Regular cardiac myocyte (primary cell): ENCODE measurements at places on chromosomes 1 and 21. TPM values are rescaled to one million over a fixed set of nuclear protein-coding genes. Genes with fewer than 3 reads are reported as not detected.

TUFT1 gene
- 7.7 and 11.3 TPM in 2 replicates for total RNA-seq

CA6 gene
- total RNA-seq, result not detected in 2 replicates

KCNA3 gene
- 0.28 TPM in 1 of 2 replicates, not detected in the other for total RNA-seq

CACNA1S gene
- not detected in 2 replicates for total RNA-seq

L1TD1 gene
- total RNA-seq, result not detected in 2 replicates

ZNF648 gene
- total RNA-seq, result not detected in 2 replicates

CYP4A11 gene
- not detected in 2 replicates for total RNA-seq

PLA2G2C gene
- total RNA-seq, result not detected in 2 replicates

APOBEC4 gene
- not detected in 2 replicates for total RNA-seq

MAN1C1 gene
- total RNA-seq, result 0.38 and 6.5 TPM in 2 replicates

PLPP3 gene
- total RNA-seq, result 72.3 and 110 TPM in 2 replicates

BCAR3 gene
- total RNA-seq, result 24.2 and 35.1 TPM in 2 replicates

BRDT gene
- not detected in 2 replicates for total RNA-seq

MGST3 gene
- total RNA-seq, result 129 and 185 TPM in 2 replicates

HTR6 gene
- total RNA-seq, result not detected in 2 replicates

FAM110D gene
- total RNA-seq, result under 0.01 TPM in 1 of 2 replicates, not detected in the other

IL12RB2 gene
- total RNA-seq, result not detected in 2 replicates

UMODL1 gene
- under 0.01 TPM in 1 of 2 replicates, not detected in the other for total RNA-seq

LCE2B gene
- not detected in 2 replicates for total RNA-seq

CCDC185 gene
- under 0.01 TPM in 1 of 2 replicates, not detected in the other for total RNA-seq

SPRR2G gene
- not detected in 2 replicates for total RNA-seq

TRIM67 gene
- under 0.01 TPM in 1 of 2 replicates, not detected in the other for total RNA-seq

EXTL1 gene
- 0.56 and 0.58 TPM in 2 replicates for total RNA-seq

FAM72C gene
- 0.56 and 2.5 TPM in 2 replicates for total RNA-seq

KCNC4 gene
- total RNA-seq, result 5.1 and 6.3 TPM in 2 replicates

GBP5 gene
- total RNA-seq, result under 0.01 and 0.38 TPM in 2 replicates

RASAL2 gene
- 20.1 and 27.9 TPM in 2 replicates for total RNA-seq

HPCAL4 gene
- total RNA-seq, result under 0.01 TPM in 1 of 2 replicates, not detected in the other

BACH1 gene
- 81.1 and 270 TPM in 2 replicates for total RNA-seq

TRIM45 gene
- 3.3 and 3.4 TPM in 2 replicates for total RNA-seq

RUNX1 gene
- 15.1 and 31.0 TPM in 2 replicates for total RNA-seq

MAP3K21 gene
- 0.19 and 0.28 TPM in 2 replicates for total RNA-seq

TFF3 gene
- total RNA-seq, result 0.58 TPM in 1 of 2 replicates, not detected in the other

BARHL2 gene
- not detected in 2 replicates for total RNA-seq

IGSF21 gene
- total RNA-seq, result not detected in 2 replicates

PROK1 gene
- total RNA-seq, result not detected in 2 replicates

SPRR1A gene
- total RNA-seq, result not detected in 2 replicates

PLA2G5 gene
- 0.56 TPM in 1 of 2 replicates, not detected in the other for total RNA-seq

HSD3B2 gene
- total RNA-seq, result not detected in 2 replicates

ELOA gene
- 21.1 and 46.4 TPM in 2 replicates for total RNA-seq

AGBL4 gene
- not detected in 2 replicates for total RNA-seq

CASZ1 gene
- total RNA-seq, result under 0.01 and 0.56 TPM in 2 replicates

EPHA10 gene
- total RNA-seq, result under 0.01 TPM in 1 of 2 replicates, not detected in the other

SMIM34 gene
- not detected in 2 replicates for total RNA-seq

AGO3 gene
- 9.4 and 11.6 TPM in 2 replicates for total RNA-seq

MRPS21 gene
- total RNA-seq, result 42.0 and 47.2 TPM in 2 replicates

ATP1A2 gene
- total RNA-seq, result 0.28 TPM in 1 of 2 replicates, not detected in the other

SHISA4 gene
- total RNA-seq, result 7.9 and 18.0 TPM in 2 replicates

PLA2G4A gene
- total RNA-seq, result 36.4 and 49.9 TPM in 2 replicates
